ENCODE measurements at places on chromosomes 16 and 17. TPM values are rescaled to one million over a fixed set of nuclear protein-coding genes. Genes with fewer than 3 reads are reported as not detected.

GNG13 gene
- total RNA-seq: not detected

DRC3 gene
- 2.6 TPM for total RNA-seq

C17orf50 gene
- not detected for total RNA-seq

SHBG gene
- total RNA-seq: 0.67 TPM

- no peak for DNase-seq
These were observed 39.0 kb upstream of the KCNJ2 start for GRCh38 chr17:70130289-70130688.

- DNase-seq: no peak
These were observed 492.2 kb downstream of the CDH11 start for GRCh38 chr16:64629622-64630021.

GRCh38 chr16:4615384-4616046 is 827 bp upstream of the UBALD1 start:
- DNase-seq: no peak

Data from chondrocyte (in vitro differentiated cells).